Central memory CD8-positive, alpha-beta T cell (primary cell): ENCODE measurements at places on chromosomes 12 and 14.
A peak's percentile ranks its signal among the peaks of the same experiment; 100 is the strongest.

GRCh38 chr12:68367903-68368302 lies 35.7 kb upstream of the MDM1 start:
- DNase-seq = no peak

DNA sequence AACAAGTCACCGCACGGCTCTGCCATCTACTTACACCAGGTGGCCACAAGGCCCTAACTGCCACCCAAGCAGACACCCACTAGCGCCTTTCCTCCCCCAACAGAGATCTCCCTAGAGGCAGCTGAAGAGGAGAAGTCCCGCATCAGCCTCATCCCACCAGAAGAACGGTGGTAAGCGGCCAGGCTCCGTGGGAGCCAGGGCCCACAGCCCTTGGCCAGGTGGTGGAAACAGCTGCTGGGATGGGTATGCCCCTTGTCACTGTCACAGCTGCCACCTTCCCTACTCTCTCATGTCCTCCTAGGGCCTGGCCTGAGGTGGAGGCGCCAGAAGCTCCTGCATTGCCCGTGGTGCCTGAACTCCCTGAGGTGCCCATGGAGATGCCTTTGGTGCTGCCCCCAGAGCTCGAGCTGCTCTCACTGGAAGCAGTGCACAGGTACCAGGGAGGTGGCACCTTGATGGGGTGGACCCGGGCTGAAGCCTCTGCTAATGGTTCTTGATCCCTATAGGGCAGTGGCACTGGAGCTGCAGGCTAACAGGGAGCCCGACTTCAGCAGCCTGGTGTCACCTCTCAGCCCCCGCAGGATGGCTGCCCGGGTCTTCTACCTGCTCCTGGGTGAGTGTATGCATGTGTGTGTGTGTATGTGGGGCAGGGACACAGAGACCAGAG lies 7.5 kb downstream of the REC8 start:
- no peak for DNase-seq

- no peak for DNase-seq
Observed at GRCh38 chr12:127774828-127775227, 492.1 kb upstream of the TMEM132C start.

DNA sequence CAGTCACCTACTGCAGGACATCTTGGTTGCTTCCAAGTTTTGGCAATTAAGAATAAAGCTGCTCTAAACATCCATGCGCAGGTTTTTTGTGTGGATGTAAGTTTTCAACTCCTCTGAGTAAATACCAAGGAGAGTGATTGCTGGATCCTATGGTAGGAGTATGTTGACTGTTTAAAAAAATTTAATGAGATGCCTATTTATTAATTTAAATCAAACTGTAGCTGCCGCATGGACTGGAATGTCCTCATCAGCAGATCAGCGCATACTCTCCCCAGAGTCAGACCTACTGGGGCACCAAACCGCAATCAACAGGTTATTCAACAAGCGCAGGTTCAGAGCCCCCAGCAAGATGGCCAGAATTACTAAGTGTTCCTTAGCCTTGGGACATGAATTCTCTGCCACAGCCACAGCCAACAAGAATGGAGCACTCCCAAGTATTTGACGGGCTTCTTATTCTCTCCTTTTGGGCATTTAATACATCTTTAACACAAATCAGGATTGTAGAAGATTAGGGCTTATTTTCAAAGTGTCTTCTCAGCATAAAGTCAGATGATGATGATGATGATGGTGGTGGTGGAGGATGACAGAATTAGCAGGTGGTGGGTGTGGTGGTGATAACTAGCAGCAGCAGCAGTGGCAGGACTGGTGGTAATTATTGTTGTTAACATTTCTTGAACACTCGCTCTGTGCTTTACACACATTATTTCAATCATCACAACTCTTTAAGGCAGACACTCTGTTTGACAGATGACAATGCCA lies 170.7 kb downstream of the CHST11 start:
- no peak for DNase-seq

DNA sequence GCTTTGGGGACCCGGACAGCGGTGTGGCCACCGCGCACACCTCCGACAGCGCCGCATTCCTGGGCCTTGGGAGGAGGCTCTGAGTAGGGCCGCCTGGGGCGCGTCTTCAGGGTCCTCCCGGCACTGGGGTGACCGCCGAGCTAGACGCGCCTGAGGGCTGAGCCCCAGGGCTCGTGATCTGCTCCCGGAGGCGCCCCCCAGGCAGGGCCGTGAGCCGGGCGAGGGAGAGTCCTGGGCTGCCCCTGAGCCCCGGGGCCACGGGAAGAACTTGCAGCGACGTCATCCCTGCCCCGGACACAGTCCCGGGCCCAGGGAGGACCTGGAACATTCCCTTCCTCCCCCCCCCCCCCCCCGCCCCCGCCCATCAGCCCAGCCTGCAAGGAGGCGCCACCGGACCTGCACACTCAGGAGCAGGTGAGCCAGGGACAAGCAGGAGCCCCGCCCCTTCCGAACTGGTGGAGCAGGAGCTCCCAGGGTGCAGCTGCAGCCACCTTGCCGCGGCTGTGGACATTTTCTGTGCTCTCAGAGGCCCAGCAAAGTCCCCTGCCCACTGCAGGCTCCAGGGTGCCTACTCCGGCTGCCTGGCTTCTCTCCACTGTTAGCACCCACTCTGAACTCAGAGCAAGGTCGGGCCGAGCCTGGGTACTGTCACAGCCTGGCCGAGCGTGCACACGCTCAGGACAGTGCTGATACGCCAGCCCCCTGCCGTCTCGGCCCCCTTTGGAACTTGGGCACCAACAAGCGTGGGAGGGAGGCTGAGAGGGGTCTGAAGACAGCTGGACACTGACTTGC lies 50.7 kb downstream of the A2M start:
- no peak for DNase-seq

GRCh38 chr12:69204191-69204590 lies 35.2 kb upstream of the CPSF6 start:
- no peak for DNase-seq

- no peak for DNase-seq
Observed at GRCh38 chr12:105107171-105107493, 399 bp upstream of the WASHC4 start.

GRCh38 chr12:117127933-117128823 lies 29.0 kb upstream of the TESC start:
- no peak for DNase-seq

GRCh38 chr12:118345355-118345754 lies 27.4 kb downstream of the TAOK3 start:
- no peak for DNase-seq

GRCh38 chr12:56361487-56362129 lies 1.0 kb downstream of the APOF start:
- no peak for DNase-seq

DNA sequence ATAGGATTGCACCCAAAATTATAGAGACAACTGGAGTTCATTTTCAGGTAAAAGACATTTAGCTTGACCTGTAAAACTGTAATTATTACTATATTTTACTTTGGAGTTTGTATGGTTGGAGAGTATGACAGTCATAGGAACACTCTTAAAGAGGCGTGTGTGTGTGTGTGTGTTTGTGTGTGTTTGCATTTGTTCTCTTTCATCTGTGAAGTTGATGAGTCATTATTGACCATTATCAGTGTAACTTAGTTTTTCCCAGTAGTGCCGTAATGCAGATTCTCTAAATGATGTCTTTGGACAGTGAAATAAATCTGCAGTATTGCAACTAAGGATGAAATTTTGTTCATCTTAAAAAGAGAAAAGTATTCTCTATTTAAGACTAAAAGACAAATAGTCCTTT lies 13.0 kb downstream of the WASHC4 start:
- DNase-seq = no peak

DNA sequence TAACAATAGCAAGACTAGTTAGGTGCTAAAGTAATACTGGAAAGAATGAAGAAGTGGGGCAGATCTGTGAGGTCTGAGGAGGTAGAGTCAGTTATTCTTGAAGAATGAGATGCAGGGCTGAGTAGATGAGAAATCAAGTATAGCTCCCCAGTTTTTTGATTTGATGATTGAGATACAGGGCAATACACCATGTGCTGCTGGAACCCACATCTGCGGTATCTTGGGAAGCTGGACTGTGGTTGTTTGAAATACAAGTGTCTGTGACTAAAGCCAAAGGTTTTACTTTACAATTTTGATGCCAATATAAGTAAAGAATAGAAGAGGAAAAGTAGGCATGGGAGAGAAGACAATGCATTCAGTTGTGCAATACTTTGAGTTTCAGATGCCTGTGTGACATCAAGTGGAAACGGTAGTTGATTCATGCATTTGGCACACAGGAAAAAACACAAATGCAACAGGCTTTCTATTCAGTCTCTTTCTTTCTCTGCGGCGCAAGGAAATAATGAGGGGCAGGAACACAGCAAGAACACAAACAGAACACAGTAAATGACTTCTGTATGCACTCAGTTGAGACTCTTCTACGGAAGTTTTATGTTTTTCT lies 190.2 kb upstream of the SLC38A2 start:
- no peak for DNase-seq

DNA sequence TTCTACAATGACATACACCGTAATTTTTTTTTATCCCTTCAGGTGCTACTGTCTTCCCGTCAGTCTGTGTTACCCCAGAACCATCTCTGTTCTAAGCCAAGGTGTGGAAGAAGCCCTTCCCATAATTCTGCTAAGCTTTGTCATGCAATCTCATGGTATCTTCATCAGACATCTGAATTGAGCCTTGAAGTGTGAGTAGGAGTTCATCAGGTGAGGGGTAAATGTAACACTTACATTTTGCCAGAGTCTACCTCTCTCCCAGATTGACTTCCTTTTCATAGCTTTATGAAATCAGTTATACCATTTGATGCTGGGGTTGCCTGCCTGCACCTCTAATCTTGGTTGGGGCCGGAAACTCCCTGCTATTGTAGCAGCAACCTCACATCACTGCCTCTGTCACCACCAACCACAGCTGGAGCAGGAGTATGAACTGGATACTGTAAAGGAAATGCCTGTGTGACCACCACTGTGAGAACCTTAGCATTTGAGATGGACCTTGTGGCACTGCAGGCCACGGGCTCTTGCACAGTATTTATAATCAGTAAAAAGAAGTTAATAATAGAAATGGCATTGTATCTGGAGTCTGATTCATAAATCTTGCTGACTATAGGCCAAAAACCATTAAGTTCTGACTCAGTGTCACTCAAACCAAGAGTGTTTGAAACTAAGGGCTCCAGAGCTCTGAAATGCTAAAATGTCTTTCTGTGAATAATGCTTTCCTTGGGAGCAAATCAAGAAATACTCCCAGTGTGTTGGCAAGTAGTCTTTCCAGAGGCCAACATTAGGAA lies 58.7 kb upstream of the STK38L start:
- DNase-seq = no peak

DNA sequence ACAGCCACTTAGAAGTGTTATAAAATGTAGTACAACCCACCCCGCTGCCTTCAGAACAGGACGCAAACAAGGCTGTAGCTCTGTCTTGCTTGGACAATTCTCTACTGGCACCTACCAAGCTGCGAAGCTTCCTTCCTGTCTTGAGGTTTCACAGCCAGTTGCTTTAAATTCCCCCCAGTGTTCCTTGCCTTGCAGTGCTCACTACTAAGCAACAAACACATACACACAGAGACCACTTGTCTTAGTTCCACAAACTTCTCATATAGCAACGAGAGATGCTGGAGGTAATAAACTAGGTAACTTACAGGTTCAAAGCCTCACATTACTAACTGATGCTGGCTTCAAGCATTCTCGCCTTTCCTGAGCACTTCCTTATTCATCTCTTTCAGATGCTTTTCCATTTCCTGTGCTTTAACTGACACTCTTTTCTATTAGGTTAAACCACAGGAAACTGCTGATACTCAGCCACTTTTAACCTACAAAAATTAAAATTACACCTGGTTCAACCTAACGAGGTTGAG lies 91.5 kb upstream of the PTGDR start:
- DNase-seq = peak; percentile 18

DNA sequence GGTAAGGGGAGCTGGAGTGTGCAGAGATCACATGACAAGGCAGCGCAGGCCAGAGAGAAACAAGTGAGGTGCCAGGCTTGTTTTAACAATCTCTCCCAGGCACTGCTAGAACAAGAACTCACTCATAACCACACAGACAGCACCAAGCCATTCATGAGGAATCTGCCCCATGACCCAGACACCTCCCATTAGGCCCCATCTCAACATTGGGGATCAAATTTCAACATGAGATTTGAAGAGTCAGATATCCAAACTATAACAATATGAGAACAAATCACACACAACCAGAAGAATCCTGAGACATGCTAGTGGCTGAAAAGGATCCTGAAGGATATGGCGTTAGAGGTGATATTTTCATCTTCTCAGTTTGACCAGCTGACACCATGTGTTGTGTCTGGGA lies 21.9 kb downstream of the OR6J1 start:
- no peak for DNase-seq

GRCh38 chr14:67622675-67623074 lies 3.0 kb downstream of the ARG2 start:
- DNase-seq = no peak

DNA sequence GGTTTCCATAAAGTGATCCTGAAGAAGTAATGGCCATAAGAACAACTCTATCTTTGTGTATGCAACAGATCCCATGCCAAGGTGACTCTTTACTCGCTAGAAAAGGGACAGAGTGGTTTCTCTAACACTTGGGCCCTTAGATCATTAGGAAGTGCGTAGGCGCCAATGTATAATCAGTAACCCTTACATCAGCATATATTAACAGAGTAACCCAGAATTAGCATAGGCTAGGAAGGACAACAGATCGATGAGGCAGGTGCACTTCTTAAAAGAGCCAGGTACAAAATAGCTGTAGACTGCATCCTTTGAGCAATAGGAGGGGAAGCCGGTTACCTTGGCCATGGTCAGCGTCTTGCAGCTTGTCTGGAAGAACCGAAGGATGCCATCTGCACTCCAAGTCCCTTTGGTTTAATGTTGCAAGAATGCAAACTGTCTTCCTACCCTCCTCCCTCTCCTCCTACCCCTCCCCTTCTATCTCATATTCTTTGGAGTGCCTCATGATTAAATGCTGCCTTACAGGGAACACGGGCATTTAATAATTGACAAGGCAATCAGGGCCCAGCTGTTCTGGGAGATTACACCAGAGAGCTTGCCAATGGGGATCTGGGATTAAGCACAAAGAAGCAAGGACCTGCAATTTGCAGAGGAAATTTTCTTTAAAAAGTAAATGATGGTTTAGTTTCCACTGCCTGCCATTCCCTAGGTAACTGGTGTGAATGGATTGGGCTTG lies 8.0 kb downstream of the GSG1 start:
- no peak for DNase-seq

- DNase-seq = no peak
Observed at GRCh38 chr12:56679883-56680575, 8.1 kb downstream of the PTGES3 start.

- no peak for DNase-seq
Observed at GRCh38 chr14:105255021-105255507, 6.7 kb downstream of the BTBD6 start.

- DNase-seq = no peak
Observed at GRCh38 chr12:4648104-4648500, 749 bp downstream of the AKAP3 start.

GRCh38 chr14:92507174-92507768 lies 6.3 kb upstream of the RIN3 start:
- DNase-seq = no peak
